ENCODE measurements at places on chromosomes 7 and 10.

GRCh38 chr7:118148930-118149329 lies 35.0 kb upstream of the LSM8 start:
- DNase-seq: no peak

GRCh38 chr10:29994811-29995210 lies 64.6 kb downstream of the JCAD start:
- no peak for DNase-seq

DNA sequence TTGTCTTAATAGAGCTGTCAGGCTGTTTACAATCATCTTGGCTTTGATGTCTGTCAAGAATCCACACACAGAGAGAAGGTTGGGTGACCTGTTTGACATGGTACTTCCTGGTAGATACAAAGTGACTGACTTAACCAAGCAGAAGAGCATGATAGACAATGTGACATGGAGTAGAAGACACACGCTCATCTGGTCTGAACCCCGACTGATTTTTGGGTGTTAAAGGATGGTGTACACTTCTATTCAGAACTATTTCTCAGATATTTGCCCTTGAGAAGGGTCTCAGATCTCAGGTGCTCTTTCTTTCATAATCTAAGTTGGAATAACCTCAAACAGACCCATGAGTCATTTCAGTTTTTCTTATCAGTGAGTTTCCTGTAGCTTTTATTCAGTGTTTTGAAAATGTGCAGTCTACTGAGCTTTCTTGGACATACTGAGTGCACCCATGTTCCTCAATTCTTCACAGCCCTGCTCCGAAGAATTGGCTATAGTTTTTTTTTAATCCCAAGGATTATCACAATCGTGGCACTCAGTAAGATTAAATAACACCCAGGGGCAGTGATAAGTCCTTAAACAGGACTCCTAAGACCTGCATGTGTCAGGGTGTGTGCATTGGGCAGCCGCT lies 46.4 kb upstream of the NXPH1 start:
- DNase-seq: no peak

DNA sequence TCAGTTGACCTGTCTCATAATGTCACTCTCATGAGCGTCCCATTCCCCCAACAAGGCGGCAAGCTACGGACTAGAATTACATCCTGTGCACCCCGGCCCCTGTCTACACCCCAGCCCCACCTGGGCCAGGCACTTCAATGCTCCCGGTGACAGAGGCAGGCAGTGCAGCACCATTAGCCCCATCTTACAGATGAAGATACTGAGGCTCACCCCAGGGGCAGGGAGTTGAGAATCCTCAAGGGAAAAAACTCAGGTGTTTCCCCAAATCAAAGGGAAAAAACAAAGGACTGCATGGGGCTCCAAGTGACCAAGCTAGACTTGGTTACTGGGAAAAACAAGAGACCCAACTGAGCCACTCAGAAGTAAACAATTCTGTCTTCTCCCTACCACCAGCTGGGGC lies 4.5 kb downstream of the DLG5 start:
- DNase-seq: no peak

DNA sequence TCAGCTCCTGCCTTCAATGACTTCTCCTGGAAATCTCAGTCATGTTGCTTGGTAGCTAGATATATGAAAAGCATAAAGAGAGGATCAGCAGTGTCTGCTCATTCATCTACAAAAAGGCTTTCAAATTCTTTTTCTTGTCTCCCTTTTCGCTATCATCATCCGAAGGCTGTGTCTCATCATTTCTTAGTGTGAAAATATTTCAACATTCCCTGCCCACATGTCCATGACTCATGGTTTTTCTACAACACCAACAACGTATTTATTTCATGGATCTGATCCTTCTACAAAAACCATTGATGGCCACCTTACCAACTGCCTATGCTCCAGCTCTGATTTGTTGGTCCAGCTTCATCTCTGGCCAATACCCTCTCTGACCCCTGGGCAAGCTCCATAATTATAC lies 472.5 kb upstream of the GHITM start:
- DNase-seq: no peak

GRCh38 chr10:11612021-11613001 lies 861 bp upstream of the USP6NL start:
- no peak for DNase-seq

GRCh38 chr7:117405519-117405918 lies 21.8 kb downstream of the ASZ1 start:
- DNase-seq: no peak

DNA sequence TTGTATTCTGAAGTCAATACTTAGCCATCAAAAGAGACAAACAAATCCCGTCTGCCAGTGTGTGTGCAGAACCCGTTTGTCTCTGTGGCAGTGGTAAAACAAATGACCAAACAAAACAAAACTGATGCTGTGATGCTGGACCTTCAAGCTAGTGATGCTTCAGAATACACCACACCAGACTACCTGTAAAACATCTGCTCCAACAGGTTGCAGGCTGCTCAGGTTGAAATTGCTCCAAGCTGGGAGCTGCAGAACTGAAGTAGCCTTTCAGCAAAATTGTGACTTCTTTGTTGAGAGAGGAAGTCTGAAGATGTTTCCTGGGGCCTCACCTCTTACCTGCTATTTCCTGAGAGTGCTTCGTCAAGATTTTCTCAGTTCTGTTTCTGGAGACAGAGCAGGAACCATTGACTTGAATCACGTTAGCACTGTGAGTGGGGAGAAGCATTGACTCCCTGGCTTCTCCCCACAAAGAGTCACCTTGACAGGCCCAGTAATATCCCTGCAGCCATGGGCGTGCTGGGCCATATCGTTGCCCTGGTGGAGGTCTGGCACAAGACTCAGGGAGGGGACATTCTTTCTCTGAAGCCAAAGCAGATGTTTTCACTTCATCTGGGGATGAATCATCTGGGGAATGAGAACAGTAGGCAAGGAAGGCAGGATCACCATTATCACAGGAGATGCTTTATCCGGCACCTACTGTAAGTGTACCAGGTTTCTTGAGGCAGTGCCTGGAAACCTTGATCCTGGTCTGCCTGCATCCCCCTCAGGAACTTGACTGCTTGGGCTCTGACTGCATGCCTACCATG lies 80.2 kb downstream of the RBM20 start:
- no peak for DNase-seq

DNA sequence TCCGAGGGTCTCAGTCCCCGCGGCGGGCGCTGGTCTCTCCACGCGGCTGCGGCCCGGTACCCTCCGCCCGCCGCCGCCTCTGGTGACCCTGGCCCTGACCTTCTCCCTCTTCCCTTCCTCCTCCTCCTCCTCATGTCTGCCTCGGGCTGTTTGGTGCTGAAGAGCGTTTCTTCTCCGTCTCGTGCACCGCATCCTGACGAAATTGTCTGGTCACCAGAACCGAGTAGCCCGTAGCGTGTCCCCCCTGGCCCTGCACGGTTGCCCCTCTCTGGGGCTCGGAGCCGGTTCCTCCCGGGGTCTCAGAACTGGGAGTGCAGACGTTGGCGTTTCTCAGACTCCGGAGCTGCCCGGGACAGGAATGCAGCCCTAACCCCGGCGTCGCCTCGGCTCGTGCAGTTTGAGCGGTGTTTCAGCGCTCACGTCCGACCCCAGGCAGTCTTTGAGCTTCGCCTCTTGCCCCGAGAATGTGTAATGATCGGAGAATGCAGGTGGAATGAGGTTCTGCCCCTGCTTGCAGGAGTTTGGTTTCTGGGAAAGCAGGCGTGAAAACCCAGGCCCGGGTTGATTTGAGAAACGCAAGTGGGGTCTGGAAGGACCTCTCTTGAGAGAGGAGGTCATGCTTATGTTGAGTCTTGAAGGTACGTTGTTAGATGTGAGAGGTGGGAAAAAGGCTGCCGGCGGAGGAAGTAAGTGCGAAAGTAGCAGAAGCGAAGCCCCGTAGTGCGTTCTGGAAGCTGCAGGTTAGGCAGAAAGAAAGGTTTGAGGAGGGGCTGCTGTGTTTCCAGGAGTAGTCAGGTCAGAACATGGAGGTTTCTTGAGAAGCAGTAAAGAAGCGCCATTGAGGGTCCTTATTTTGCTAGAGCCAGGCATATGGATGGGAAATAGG lies 743 bp downstream of the RBM17 start:
- DNase-seq: no peak

DNA sequence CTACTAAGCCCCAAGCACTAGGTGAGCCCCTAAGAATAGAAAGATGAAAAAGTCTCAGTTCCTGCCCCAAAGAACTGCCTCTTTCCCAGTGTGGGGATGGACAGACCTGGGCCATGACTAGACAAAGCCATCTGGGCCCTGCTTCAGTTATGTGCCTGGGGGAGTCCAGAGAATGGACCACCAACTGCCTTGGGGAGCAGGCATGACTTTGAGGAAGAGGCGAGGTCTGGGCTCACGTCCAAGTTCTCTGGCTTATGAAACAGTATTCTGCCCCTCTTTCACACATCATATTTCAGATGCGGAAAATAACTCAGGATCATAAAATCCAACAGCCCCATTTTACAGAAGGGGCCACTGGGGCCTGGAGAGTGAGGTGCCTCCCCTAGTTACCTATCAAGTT lies 80.3 kb downstream of the PLXNA4 start:
- DNase-seq: no peak

DNA sequence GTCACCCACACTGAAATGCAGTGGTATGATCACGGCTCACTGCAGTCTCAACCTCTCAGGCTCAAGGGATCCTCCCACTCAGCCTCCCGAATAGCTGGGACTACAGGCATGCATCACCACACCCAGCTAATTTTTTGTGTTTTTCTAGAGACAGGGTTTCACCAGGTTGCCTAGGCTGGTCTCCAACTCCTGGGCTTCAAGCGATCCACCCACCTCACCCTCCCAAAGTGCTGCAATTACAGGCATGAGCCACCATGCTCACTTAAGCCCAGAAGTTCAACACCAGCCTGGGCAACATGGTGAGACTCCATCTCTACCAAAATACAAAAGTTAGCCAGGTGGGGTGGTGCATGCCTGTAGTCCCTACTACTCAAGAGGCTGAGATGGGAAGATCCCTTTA lies 33.5 kb downstream of the GDI2 start:
- no peak for DNase-seq

DNA sequence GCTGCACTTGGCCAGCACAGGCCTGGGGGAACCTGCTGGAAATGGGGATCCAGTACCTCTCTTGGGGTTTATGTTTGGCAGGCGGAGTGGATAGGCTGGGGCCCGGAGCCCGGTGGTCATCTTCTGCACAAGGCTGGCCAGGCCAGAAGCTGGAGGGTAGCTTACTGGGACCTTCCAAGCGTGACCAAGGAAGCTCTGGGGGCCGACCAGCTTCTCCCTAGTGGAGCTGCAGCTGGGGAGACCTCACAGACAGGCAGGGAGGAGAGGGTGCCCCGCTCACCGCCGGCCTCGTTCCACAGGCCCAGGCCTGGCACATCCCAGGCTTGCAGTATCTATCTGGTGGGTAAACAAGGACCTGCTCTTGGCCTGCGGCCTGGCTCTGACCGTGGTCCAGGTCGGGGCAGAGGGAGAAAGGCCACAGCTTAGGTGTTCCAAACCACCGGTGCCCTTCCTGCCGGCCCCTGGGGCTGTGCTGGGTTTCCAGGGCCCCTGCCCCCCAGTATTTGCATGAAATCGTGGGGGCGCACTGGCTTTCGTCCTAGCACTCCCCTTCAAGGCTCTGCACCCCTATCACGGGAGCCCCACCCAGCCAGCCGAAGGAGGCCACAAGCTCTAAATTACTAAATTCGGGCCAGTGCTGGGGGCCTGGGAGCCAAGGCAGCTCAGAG lies 1.5 kb upstream of the ELFN1 start:
- no peak for DNase-seq

GRCh38 chr7:152619027-152619739 lies 56.8 kb downstream of the XRCC2 start:
- DNase-seq: no peak

- DNase-seq: no peak
These were observed 194.2 kb upstream of the NPSR1 start for GRCh38 chr7:34463830-34464229.

DNA sequence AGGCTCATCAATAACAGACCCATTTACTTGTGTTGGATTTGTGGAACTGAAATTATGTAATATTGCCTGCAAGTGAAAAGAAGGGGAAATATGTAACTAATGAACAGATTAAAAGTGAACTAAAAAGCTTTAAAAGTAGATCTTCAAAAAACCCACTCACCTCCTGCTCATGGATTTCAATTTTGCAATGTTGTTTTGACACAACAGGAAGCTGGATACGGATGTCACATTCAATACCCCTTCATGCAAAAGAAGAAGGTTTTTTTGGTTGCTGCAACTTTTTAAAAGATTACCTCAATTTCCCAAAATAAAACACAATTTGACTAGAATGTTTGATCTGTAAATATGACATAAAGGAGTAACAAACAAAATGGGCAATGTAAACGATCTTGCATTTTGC lies 3.3 kb downstream of the MKI67 start:
- DNase-seq: no peak

DNA sequence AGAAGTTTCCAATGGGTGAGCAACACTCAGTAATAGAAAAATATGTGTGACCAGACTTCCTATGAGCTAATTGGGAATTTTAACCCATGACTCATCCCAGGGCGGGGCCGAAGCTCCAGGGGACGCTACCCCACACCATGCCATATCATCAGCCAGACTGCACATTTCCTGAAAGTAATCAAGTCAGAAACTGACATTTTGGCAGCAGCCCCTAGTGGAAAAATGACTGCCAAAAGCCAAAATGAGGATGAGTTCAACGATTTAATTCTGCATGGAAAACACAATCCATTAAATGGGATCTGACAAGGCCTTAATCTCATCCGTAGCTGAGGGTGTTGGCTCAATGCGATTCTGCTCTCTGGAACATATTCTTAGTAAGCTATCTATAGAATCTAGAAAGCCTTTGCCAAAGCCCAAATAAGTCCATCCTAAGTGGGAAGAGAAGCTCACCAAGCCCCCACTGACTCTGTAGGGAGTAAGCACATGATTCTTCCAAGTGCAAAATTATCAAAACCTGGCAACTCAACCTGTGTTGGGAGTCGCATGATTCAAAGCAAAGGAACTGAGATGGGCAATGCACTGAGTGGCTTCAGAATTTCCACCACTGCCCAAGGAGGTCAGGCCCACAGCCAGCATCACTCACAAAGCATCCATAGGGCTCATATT lies 93.1 kb upstream of the PDE1C start:
- no peak for DNase-seq

GRCh38 chr7:132596588-132596987 lies 20.3 kb upstream of the PLXNA4 start:
- no peak for DNase-seq

DNA sequence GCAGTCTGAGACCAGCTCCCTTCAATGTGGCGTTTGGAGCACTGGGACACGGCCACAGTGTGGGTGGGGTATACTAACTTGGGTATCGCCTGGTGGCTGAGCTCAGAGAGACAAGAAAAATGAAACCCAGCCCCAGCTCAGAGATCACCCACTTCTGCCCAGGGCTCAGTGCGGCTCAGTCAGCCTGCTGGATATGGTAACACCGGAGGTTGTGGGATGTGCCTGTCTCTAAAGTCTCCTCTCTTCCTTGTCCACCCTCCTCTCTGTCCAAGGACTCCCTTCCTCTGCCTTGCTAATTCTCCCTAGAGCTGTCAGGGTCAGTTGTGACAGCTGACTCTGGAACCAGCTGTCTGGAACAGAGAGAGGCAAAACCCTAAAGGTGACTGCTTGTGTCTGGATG lies 149.1 kb downstream of the PTPN20 start:
- no peak for DNase-seq

Data from thymus (tissue), 14 donors.